ENCODE measurements at places on chromosomes 4 and X.

GRCh38 chrX:57135287-57135686, 1.9 kb downstream of the SPIN2A start:
- no peak for DNase-seq

- DNase-seq = no peak
Observed at GRCh38 chr4:5785806-5786680, 75.0 kb downstream of the EVC start.

GRCh38 chr4:151227731-151228130, 49.2 kb upstream of the PRSS48 start:
- no peak for DNase-seq

GRCh38 chr4:112114452-112114851, 30.8 kb upstream of the FAM241A start:
- DNase-seq = no peak

GRCh38 chr4:106444557-106444956, 76.0 kb upstream of the GIMD1 start:
- DNase-seq = no peak

GRCh38 chr4:133565379-133565778, 416.3 kb downstream of the PCDH10 start:
- DNase-seq = no peak

- DNase-seq = no peak
Observed at GRCh38 chr4:14434483-14434882, 567.8 kb upstream of the CPEB2 start.

DNA sequence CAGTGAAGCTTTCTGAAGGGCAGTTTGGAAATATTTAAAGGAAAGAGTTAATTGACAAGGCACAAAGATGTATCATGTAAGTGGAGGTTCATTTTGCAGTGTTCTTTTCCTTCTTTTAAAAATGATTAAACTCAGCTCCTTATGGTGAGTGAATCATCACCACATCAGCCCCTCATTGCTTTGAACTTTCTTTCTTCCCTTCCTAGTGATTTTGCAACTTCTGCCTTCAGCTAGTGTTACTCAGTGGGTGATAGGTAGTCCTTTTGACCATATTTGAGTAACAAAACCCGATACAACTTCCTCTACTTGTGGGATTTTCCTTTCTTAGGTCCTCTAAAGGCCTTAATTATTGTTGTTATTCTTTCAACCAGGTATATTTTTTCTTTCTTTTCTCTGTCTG, 8.2 kb downstream of the ZCCHC4 start:
- no peak for DNase-seq

DNA sequence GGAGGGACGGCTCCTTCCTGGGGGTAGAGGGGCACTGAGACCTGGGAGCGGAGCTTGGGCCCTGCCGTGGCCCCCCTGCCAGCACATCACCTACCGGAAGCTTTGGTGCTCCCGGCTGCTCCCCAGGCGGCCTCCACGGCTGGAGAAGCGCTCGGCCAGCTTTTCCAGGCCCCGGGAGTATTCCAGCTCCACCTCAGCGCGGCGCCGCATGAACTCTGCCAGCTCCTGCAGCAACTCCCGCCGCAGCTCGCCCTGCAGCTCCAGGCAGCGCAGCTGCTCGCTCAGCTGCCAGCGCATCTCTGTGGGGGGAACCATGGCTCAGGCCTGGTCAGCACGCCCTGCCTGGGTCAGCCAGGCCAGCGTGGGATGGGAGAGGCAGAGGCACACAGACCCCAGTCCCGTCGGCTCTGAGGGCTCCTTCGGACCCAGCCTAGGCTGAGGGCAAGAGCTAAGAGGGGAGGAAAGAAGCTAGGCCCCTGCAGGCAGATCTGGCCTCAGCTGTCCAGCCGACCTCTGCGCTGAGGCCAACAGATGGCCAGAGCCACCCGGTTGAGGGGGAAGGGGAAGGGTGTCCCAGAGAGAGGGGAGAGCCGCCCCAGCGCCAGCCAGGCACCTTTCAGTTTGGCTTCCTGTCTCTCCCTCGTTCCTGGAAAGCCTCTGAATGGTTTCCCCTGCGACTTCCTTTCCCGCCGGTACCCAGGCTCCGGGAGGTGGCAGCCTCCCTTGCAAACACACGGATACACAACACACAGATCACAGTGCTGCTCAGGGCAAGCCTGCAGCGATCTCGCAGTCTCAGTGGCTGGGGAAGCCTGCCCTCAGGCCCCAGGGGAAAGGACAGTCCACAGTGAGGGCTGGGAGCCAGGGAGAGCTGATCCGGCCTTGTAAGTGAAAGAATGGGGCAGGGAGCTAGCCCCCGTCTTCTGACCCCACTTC, 4.3 kb downstream of the ARHGAP4 start:
- DNase-seq = no peak

GRCh38 chr4:187608001-187608421, 387.6 kb upstream of the ZFP42 start:
- no peak for DNase-seq
